ENCODE measurements at places on chromosomes 5 and 9.

DNA sequence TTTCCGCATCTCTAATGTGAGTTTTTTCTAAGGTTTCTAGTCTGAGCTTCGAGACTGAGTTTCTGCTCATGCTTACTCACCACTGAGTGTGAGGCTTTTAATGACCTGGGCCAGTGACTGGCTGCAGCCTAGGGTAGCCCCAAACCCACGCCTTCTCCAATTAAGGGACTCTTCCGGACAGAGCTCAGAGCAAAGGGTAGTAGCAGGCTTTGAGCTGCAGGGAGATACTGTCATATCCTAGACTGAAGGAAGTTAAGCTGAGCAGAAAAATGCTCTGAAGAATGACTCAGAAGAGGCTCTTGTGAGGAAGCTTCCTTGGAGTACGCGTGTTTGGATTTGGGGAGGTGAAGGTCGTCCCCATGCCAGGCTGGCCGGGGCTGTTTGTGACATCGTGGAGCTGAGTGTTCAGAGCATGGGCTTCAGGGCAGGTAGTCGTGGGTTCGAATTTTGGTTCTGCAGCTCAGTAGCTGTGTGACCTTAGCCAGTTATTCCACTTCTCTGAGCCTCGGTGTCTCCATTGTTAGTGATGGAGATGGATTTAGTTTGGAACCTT lies 3.5 kb downstream of the USP20 start:
- no peak for DNase-seq

DNA sequence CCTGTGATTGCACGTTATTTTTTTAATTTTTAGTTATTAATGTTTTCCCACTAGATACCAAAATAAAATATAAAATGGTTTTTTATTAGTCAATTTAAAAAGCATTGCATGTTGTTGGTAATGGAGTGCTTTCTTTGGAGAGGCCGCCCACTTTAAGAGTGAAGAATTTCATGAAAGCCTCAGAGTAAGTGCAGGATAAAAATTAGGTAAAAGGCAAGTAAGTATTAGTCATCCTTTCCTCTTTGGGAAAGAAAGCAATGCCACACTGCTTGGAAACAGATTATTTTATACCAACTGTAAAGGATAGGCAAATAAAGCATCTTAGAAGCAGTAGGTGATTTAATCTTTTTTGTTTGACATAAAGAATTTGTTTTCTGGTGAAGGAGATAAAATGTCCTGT lies 62.9 kb downstream of the HSD17B4 start:
- no peak for DNase-seq

DNA sequence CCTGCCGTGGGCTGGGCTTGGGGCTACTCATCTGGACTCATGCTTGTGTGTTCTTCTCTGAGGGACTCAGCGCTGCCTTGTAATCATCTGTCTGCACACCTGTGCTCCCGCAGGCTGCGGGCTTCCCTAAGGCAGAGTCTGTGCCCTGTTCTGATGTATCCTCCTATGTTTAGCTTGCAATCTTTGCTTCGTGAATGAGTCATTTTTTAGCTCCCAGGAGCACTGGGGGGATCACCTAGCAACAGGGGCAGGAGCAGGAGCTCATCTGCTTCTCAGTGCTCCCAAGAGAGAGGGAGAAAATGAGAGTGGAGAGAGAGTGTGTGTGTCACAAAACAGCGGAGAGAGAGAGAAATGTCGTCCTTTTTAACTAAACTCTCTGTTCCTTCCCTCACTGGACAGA lies 202.4 kb upstream of the ZNF618 start:
- DNase-seq, result no peak

GRCh38 chr9:120353506-120353905 lies 226.5 kb downstream of the CDK5RAP2 start:
- DNase-seq, result no peak

- no peak for DNase-seq
These were observed 450.8 kb upstream of the TLE4 start for GRCh38 chr9:79120941-79121340.

DNA sequence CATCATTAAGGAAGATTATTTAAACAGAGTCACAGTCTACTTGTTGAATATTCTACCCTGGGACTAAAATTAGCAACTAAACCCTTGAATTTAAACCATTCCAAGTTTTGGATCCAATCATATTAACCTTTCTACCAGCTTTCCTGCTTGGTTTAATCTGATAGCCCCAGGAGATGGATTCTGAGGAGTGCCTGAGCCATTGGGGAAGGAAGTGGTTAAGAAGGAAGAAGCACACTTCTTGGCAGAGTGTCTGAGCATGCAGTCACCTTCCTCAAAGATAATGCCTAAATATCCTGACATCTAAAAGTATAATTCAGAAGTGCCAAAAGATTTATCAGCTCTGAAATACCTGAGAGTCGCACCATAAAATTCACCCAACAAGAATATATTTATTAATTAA lies 74.1 kb upstream of the SNCAIP start:
- DNase-seq, result no peak

- DNase-seq, result peak; percentile 84
These were observed 482.9 kb downstream of the AGTPBP1 start for GRCh38 chr9:85258823-85259370.

DNA sequence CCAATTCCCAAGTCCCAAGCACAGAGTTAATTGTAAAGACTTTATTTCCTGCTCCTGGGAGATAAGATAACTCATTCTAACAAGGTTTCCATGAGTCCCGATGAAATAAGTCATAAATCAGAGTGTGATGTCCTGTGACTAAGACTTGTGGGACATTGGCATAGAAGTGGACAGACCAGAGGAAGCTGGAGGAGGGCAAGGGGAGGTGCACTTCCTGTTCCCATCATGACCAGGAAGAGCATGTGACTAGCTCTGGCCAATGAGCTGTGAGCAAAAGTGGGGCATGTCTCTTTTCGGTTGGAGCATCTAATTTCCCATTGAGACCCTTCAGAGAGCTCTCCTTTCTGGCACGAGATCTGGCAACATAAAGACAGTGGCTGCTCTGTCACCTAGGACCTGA lies 100.4 kb downstream of the ZNF354C start:
- no peak for DNase-seq

DNA sequence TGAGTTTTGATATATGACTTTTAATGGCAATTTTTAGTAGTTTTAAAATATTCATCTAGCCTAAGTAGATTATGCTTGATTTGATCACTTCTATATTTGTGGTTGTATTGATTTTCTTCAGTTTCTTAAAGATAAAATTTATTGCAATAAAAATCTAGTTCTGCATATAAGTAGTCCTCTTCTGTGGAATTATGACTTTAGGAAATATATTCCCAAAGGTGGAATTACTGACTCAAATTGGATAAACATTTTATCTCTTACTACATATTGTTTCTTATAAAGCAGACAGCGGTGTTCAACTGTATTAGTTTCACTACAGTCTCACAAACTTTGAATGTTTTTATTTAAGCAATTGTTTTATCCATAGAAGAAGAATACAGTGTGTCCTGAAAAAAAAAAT lies 883.0 kb upstream of the SEMA6A start:
- DNase-seq, result no peak

GRCh38 chr9:34611251-34611810 lies 566 bp downstream of the RPP25L start:
- no peak for DNase-seq

- no peak for DNase-seq
These were observed 1.9 kb upstream of the NKD2 start for GRCh38 chr5:1006656-1007071.

DNA sequence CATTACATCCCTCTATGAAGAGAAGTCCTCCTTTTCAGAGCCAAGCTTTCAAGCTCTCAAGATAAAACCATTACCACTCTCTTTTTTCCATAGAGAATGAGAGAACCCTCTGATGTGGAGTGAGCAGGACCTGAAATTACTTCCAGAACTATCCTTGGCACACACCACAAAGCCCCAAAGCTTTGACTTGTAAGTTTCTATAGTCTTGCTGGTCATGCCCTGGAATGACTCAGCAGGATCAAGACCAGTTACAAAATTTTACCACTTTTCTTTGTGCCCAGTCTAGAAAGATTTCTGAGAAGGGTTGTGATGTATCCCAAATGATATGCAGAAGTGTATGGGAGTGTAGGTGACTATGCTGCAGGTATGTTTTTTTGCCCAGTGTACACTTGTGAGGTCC lies 760.6 kb downstream of the TLE1 start:
- no peak for DNase-seq

DNA sequence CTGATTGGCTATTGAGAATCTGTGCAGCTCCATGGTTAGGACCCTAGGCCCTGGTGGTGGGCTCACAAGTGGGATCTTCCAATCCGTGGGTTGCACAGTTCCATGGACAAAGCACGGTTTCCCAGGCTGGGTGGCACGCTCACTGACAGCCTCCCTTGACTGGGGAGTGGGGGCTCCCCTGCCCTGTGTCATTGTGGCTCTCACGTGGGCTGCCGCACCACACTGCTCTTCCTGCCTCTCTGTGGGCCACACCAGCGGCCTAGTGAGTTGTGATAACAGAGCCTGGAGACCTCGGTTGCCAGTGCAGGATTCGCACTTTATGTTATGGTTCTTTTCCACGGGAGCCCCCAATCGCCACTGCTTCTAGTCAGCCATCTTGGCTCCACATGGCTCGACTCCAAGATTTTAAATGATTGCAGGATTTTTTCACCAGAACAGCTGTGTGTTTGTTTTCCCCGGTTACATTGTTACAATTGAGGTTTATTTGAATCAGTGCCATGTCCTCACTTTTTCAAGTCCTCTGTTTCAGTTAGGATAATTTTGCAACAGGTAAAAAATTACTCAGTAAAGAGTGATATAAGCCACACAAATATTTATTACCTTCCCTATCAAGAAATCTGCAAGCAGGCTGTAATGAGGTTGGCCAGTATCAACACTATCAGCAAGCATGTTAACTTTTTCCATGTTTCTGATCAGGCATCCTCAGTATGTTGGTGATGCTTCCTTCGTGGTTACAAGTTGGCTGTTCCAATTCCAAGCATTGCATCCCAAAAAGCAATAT lies 253.8 kb downstream of the ZNF608 start:
- DNase-seq, result no peak

GRCh38 chr9:120750421-120750820 lies 36.2 kb upstream of the MEGF9 start:
- DNase-seq, result no peak

DNA sequence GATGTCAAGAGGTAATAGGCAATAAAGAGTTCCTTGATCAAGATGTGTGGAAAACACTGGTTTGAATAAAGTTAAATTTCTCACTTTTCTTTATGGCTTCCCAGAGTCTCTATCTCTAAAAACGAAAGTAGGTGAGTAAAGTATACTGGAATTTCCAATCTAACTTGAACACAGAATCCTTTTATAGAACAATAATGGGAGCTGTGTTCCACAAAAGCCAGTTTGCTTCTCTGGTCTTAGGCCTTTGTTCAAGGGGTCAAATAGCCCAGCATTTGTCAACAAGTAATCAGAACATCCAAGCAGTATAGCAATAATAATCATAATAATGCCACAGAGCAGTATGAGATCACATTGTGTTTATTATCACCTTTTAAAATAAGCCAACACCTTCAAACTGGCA lies 20.2 kb downstream of the ATP10B start:
- DNase-seq, result no peak

- no peak for DNase-seq
These were observed 79.1 kb downstream of the MRPL36 start for GRCh38 chr5:1720396-1721110.

DNA sequence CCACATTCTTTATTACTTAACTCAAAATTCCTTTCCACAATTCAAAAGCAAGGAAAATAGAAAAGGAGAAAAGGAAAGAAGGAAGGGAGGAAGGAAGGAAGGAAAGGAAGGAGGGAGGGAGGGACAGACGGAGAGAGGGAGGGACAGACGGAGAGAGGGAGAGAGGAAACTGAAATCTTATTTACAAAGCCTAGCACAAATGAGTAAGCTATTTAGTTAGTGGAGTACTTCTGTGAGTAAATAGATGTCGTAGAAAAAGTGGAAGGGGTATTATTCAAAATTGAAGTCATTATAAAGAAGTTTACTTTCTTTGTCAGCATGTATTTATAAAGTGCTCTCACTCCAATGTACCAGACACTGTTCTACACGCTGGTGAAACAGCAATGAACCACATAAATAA lies 177.9 kb downstream of the CETN3 start:
- DNase-seq, result peak; percentile 38

- no peak for DNase-seq
These were observed 594 bp downstream of the ANKRD18A start for GRCh38 chr9:38619556-38620447.

DNA sequence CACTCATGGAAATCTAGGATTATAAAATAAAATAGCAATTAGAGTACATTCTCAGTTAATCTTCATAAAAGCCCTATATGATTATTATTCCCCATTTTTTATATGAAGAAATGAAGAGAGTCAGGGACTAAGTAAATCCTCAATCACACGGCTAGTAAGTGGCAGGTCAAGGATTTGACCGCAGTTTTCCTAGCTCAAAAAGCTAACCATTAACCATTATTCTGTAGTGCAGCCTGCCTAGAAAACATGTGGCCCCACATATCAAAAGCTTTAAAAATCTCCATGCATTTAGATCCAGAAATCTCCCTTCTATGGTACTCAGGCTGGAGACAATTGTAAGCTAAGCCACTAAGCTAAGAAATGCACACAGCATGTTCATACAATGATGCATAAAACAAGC lies 21.4 kb downstream of the EPB41L4A start:
- DNase-seq, result no peak

GRCh38 chr9:121557581-121558447 lies 58.2 kb upstream of the GGTA1 start:
- DNase-seq, result no peak

DNA sequence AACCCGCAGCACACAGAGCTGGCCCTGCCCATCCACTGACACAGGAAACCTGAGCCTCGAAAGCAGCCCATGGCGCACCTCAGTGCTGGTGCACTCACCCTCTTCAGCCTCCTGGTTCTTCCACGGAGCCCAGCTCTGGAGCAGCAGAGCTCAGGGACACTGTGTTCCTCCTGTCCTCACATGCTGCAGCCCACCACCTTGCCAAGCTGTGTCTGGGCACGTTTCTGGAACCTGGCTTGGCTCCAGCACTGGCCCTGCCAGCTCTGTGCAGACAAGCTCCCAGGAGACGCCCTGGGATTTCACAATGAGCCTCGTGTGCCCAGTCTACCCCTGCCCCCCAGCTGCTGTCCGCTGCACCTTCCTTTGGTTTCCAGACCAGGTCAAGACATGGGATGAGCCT lies 119.5 kb downstream of the SYK start:
- no peak for DNase-seq

GRCh38 chr9:77982581-77983319 lies 48.9 kb downstream of the GNAQ start:
- no peak for DNase-seq

DNA sequence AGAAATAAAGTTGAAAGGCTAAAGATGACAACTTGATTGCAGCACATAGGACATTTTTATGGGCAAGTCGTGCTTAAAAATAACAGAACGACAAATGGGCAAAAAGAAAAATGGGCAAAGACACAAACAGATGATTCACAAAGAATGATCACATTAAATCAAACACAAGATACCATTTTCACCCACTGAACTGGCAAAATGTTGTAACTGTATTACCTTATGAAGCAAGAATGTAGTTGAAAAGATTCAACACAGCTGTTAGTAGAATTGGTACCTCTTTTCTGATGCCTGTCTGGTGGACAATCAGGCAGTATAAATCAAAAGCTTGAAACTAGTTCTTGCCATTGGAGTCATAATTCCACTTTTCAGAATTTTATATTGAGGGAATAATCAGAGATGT lies 81.0 kb upstream of the PALM2AKAP2 start:
- DNase-seq, result no peak

All from NCI-H748 treated with DMSO at 0.1 percent for 48 hours (cell line).